ENCODE measurements at places on chromosomes 6 and 20.

DNA sequence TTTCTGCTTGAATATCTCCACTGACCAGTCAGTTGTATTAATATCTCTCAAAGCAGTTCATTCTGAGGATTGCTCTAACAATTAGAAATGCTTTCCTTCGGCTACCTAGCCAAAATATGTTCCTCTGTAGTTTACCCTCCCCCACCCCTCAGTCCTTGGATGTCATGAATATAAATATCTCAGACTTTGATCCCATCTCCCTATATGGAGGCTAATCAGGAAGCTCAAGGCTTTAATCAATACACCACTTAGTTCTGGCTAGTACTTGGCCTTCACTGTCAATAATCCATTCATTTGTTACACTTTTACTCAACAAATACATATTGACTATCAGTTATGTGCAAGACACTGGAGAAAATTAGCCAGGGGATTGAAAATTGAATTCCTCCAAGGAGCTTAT, 60.1 kb downstream of the CLIC5 start:
- DNase-seq, result no peak

- DNase-seq, result no peak
These were observed 53.9 kb downstream of the OTOR start for GRCh38 chr20:16801919-16802651.

DNA sequence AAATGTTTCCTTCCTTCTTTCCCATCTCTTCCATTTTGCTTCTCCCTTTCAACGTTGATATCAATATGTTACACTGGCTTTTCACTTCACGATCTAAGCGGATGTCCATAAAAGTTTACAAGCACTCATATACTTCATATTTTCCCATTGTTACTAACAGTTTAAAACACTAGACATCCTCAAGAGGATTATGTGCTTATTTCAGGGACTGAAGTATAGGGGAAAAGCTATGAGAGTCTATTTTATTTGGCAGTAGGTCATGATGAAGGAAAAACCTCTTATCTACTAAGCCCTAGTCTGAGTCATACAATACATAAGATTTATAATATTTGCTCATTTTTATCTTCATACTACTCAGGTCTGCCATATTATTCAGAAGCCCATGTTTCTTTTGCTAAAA, 20.6 kb upstream of the EPB41L2 start:
- no peak for DNase-seq

DNA sequence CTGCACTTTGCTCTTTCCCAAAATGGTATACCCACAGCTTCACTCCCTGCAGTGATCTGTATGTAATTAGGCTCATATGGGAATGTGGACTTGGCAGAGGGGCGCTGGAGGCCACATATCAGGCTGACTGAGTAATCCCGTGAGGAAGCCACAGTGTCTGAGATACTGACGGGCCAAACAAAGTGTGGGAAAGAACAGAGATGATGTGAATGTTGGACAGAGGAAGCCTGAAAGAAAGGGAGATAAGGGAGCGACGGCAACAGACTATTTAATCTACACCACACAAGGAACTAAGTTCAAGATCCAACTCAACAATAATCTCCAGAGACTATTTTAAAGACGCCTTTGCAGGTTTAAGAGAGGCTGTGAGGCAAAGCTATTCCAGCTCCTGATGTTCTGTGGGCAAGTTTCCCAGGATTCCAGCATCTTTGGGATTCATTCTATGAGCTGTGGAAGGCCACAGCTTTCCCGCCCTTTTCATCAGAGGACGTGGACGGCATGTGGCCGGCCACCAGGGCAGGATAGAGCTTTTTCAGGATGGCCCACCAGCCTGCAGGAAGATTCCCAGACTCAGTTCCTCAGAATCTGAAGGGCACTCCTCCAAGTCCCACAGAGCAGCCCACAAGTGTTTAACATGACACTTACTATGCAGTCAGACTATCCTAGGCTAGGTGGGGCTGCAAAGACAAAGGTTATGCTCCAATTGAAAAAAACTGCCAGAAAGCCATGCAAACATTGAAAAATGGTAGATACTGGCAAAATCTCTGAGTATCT, 237.5 kb downstream of the ATXN1 start:
- peak; percentile 90 for DNase-seq

GRCh38 chr6:100447081-100447899, 17.4 kb downstream of the SIM1 start:
- DNase-seq, result no peak

DNA sequence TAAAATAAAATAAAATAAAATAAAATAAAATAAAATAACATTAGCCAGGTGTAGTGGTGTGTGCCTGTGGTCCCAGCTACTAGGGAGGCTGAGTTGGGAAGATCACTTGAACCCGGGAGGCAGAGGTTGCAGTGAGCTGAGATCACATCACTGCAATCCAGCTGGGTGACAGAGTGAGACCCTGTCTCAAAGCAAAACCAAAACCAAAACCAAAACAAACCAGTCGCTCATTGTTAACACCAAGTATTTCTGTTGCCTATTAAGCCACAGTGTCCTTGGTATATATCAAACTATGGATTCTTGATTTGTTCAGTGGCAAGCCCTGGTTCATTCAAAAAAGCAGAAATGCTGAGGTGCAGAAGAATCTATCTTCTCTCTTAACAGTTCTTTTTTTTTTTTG, 65.7 kb downstream of the PYGB start:
- no peak for DNase-seq

GRCh38 chr6:137472641-137473137, 21.5 kb downstream of the OLIG3 start:
- DNase-seq, result no peak

GRCh38 chr20:38610521-38610920, 8.9 kb downstream of the ARHGAP40 start:
- no peak for DNase-seq

GRCh38 chr20:50062006-50062838, 50.7 kb downstream of the UBE2V1 start:
- DNase-seq, result no peak

DNA sequence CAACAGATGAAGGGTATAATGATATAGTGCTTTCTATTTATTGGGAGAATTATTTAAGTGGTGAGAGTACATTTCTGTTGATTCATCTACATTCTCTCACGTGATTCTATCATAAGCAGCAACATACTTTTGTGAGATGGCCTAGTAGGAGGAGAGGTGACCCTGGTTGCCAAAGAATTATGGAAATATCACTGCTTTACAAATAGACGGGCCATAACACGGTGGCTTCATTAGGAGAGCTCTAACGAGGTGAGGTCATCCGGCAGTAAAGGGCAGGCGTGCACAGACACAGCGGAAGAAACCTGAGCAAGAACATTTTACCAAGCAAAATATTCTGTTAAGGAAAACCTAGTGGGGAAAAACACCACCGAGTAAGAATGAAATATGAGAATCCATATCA, 337.4 kb upstream of the QKI start:
- no peak for DNase-seq

- no peak for DNase-seq
These were observed 48.8 kb downstream of the CAP2 start for GRCh38 chr6:17442196-17442595.

- DNase-seq, result no peak
These were observed 18.8 kb upstream of the MAS1L start for GRCh38 chr6:29506446-29507067.

DNA sequence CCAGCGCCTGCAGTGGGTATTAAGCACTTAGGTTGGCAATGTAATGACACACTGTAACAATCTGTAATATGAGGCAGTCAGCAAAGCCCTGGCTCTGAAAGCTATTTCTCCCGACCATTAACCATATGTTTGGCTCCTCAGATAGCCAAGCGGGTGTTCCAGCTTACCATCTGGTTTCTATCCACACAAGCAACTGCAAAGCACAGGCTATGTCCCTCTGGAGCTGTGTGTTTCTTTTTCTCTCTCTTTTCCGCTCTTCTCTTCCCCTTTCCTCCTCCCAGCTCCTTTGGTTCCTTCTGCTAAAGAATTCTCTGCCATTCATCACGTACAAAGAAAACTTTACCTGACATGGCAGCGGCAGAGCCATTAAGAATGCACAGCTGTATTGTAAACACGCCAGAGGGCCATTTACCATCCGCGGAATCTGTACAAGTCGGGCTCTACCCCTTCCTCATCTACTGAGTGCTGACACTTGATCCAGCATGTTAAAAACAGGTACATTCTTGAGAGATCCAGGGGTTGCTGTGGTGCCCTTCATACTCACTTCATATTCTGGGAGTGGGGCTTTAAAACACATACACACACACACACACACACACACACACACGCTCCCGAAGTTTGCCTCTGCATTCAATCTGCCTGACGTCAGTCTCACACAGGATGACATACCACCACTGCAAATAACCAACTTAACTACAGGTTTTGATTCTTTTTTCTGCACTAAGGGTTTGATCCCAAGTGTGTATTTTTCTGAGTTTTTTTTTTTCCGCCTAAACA, 77.2 kb downstream of the BACH2 start:
- peak; percentile 67 for DNase-seq

DNA sequence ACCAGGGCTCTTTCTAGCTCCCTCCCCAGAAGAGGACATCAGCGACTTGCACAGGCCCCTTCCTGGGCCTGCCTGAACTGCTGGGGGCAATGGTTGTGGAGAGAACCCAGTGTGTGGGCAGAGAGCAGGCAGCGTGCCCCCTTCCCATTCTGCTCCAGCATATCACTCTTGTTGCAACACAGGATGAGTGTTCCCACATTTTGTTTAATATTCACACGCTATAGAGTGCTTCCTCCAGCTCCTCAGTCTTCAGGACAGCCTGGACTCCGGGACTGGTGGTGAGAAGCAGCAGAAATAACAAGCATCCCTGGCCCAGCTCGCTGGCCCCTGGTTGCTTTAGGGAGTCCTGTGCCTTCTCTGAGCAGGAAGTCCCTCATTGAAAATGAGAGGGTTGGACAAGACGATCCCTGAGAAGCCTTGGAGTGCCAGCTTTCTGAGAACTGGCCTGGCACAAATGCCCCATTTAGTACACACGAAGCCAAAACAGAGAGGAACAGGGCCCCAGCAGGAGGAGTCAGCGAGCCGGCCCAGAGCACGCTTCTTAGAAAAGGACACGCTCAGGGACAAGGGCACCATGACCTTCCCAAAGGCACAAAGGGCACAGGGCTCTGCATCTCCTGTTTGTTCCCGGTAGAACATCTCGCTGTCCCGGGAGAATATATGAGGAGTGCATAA, 84.2 kb upstream of the FOXC1 start:
- no peak for DNase-seq

- DNase-seq, result no peak
These were observed 86.0 kb downstream of the SESN1 start for GRCh38 chr6:109008537-109009235.

- no peak for DNase-seq
These were observed 51.8 kb downstream of the CDH26 start for GRCh38 chr20:60009826-60010616.

- DNase-seq, result no peak
These were observed 167.4 kb downstream of the QRSL1 start for GRCh38 chr6:106796781-106797180.

DNA sequence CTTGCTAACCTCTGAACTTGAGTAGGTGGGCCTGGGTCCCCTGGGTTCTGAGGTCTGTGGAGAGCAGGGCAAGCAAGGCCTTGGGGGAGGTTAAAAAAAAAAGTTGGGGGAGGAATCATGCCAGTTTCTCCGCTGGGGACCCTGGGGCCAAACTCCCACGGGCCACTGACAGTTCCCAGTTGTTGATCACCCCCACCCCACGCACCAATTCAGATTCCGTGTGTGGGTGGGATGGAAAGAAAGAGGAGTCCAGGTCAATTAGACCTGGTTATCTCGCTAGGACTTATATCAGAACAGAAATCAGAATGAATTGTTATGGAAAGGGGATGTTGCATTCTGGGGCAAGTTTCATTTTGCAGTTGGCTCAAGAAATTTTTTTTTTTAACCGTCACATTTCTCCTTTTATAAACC, 46.7 kb upstream of the SUPT3H start:
- DNase-seq, result no peak

Measured in AG09309 (cell line).